AG08395 (cell line): ENCODE measurements at places on chromosomes 6 and 20.
A peak's percentile ranks its signal among the peaks of the same experiment; 100 is the strongest.

DNA sequence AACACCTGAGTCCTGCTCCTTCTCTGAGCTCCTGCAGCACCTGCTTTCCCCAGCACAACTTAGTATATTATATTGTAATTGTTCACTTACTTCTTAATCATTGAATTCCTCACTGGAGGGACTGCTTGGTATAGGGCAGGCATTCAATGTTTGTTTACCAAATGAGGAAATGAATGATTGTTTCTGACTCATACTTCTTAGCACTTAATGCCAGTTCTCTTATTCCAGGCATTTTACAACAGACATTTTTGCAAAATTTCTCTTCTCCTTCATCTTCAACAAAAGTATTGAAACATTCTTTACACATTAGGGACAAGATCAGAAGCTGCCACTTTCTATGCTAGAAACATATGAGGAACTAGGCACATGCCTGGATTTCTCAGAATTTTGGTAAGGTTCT lies 119.4 kb downstream of the TBX18 start:
- peak; percentile 49 for DNase-seq

DNA sequence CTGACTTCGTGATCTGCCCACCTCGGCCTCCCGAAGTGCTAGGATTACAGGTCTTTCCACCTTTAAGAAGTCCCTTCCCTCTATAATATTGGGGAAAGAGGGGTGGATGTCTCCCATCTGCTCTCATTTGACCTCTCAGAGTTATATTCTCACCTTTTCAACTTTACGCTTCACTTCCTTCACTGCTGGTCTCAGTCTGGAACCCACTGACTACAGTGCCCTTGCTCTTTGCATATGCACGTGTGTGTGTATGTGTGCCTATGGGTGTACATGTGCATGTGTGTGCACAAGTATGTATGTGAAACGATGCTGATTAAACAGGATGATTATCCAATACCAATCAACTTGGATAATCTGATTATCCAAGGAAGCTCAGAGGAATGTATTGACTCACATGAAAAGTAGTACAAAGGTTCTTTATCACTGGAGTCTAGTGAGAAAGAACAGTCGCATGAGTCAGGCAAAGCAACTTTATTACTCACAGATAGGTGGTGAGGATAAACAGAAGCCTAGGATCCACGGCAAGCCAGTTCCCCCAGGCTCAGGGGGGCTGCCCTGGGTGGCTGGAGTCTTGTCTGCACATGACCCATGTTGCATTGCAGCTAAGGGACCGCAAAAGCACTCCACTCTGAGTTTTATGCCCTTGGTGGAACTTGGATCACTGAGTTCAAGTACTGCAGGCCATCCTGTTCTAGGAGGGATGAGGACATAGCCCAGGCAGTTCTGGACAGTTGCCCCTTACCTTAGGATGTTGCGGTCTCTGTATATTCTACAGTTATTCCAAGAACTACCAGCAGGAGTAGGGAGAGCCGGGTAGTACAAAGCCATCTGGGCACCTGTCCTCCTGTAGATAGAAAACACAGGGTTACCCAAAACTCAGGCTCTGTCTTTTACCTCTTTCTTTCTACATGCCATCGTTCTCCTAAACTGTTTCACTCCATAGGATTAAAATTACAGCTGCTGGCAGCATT lies 50.9 kb downstream of the SNRNP48 start:
- peak; percentile 79 for DNase-seq

DNA sequence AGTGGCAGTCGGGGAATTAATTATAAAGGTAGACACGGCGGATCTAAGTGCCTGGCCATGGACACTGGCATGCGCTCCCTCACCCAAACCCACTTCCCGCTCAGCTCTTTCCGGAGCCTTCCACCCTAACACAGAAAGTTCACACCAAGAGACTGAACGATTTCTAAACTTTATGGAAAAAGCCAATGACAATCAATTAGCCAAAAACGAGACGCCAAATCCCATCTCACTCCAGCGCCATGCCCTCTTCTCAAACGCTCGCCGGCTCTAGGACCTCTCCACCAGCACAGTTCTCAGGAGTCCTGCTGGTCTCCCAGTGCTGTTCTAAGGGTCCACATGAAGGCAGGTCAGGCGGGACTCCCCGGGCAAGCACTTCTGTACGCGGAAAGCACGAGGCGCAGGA lies 641 bp downstream of the SF3B5 start:
- peak; percentile 4 for DNase-seq

DNA sequence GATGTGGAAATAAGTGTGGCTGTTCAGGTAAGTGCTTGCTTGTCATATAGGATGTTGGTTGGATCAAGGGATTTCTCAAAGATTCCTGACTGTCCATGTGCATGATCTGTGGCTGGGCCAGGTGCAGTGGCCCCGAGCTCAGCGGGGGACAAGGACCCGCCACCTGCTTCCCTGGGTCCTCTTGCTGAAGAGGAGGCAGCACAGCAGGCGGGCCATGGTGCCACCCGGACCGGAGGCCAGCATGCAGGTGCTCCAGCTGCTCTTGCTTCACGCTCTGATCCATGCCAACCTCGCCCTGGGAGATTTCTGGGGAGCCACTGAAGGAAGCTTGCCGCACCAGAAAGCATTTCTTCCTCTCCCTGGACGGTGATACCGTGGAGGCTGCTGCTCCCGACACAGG lies 173.8 kb downstream of the HIVEP2 start:
- DNase-seq: no peak

GRCh38 chr6:33417903-33418689 lies at the start of gene CUTA:
TSS of gene CUTA (minus strand) at chr6:33418107. CDS start at chr6:33418000, 107 bp downstream.
- peak; percentile 98 for DNase-seq

- DNase-seq: no peak
These were observed 253.0 kb downstream of the ARID1B start for GRCh38 chr6:157029980-157030690.

- DNase-seq: peak; percentile 46
These were observed 32.8 kb downstream of the GFOD1 start for GRCh38 chr6:13454286-13455221.

- DNase-seq: no peak
These were observed 27.0 kb downstream of the MAP7 start for GRCh38 chr6:136523196-136523595.

DNA sequence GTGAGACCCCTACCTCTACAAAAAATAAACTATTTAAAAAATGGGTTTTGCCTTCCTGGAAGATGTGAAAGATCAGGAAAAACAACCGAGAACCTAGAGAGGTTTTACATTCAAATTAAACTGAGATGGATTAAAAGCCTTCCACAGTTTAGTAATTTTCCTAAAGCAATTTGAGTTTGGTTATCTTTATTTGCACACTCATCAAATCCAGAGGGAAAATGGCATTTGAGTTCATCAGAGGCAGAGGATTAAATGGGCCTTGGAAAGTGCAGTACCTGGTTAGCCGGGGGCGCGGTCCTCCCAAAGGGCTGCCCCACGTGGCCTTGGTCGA lies 157.0 kb upstream of the INSM1 start:
- no peak for DNase-seq

DNA sequence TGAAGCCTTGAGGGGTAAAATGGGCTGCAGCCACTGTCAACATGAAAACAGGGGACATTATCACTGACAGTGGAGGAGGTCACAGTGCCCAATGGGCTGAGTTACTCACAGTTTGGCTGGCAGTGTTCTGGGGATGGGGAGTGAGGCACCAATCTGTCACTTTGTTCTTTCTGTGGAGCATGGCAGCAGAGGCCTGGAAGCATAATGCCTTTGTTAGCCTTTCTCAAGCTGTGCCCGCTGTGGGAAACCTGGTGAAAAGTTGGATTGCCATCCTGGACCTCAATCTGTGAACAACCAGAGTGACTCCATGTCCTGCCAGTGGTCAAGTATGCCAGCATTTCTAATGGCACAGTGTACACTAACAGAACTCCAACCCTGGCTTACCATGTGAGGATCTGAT lies 143.6 kb downstream of the OR2B2 start:
- DNase-seq: no peak

GRCh38 chr6:143998686-143999085 lies 9.4 kb downstream of the PLAGL1 start:
- no peak for DNase-seq

DNA sequence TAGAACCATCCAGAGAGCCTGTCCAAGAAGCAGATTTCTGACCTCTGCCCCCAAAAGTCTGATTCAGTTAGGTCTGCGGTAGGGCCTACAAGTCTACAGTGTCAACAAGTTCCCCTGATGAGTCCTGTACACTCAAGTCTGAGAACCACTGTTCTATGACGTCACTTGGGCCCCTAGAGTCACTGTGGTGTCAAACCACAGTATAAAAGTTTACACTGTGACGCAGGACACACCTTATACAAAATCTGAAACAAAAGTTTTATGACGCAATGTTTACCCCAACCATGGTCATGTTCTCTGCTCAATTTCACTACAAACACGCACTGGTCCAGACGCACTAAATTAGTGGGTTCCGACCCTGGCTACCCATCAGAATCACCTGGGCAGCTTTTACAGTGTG lies 17.9 kb downstream of the SLA2 start:
- DNase-seq: no peak

DNA sequence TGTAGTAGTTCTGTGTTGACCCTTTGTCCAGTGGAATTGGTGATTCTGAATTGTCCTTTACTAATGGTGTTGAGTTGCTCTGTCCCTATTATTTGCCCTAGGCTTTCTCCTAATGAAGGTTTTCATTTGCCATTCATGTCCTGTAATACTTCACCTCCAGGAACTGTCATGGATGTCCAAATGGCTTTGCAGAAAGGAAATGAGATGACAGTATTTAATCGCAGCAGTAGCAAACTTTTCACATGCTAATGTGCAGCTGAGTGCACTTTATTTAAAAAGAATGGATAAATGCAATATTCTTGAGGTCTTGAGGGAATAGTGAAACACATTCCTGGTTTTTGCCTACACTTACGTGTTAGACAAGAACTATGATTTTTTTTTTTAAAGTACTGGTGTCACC lies 131.4 kb downstream of the SULF2 start:
- DNase-seq: no peak

- DNase-seq: no peak
These were observed 27.2 kb upstream of the SNX9 start for GRCh38 chr6:157795841-157796240.

- DNase-seq: no peak
These were observed 63.5 kb upstream of the DEFB112 start for GRCh38 chr6:50112981-50113857.

DNA sequence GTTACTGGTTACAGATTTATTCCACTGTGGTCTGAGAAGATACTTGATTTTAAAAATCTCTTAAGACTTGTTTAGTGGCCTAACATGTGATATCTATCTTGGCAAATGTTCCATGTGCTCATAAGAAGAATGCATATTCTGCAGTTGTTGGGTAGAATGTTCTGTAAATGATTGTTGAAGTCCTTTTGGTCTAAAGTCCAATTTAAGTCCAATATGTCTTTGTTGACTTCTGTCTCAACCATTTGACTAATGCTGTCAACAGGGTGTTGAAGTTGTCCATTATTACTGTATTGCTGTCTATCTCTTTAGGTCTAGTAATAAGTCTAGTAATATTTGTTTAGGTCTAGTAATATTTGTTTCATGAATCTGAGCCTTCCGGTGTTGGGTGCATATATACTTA lies 387.8 kb upstream of the RUNX2 start:
- no peak for DNase-seq

DNA sequence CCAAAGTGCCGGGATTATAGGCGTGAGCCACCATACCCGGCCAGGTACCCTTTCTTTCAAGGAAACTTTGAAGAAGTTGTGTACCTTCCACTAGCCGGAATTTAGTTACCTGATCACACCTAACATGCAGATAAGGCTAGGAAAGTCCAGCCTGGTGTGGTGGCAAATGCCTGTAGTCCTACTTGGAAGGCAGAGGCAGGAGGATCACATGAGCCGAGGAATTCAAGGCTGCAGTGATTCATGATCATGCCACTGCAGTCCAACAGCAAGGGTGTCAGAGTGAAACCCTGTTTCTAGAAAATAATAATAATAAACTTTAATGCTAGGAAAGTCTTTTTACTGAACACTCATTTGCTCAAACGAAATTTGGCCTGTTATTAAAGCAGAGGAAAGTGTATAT lies 21.0 kb downstream of the NFYA start:
- DNase-seq: no peak

GRCh38 chr20:17141568-17141967 lies 85.3 kb upstream of the PCSK2 start:
- no peak for DNase-seq

GRCh38 chr6:56246541-56246880 lies 869 bp downstream of the COL21A1 start:
- no peak for DNase-seq
